Vagina (tissue), 2 donors: ENCODE measurements at places on chromosomes 3 and 15. TPM values are rescaled to one million over a fixed set of nuclear protein-coding genes. Genes with fewer than 3 reads are reported as not detected.

Gene PP2D1
- not detected for total RNA-seq

Gene AP3B2
- 3.7 TPM for total RNA-seq

Gene KCNMB3
- 1.2 TPM for total RNA-seq

Gene REC114
- total RNA-seq, result not detected

DNA sequence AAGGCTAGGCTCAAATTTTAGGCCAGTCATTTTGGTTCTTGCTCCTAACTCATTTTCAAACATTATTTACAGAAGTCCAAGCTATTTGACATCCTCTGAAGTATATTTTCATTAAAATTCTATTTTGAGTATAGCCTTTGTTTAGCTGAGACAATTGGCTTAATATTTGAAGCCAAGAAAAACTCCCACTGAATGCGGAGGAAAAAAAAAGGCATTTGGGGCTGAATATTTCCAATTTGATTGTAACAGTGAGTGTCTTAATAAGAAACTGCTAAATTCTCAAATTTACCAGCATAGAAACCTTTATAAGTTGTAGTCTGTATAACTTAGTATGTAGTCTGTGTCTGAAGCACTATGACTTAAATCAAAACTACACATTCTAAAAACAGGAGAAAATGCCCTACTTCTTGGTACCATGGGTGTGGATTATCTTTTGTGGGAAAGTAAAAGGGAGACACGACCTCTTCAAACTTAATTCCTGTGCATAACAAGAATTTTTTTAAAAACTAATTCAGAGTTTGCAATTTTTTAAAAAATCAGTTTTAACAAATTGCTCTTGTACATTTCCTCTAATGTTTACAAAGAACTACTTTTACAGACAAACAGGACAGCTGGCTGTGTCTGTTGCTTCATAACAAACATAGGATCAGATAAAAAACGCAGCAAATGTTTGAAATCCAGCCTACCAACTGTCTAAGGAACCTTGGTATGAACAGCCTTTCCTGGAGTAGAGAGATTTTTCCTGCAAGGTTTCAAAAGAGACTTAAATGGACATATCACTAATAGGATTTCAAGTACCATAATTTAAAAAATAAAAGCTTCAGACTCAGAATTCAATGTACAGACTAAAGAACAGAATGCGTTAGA, 52.7 kb upstream of the LMOD3 start:
- H3K27me3 ChIP-seq, result no peaks in the 10 kb centered on the region
- peaks cover 22% of the 10 kb centered on the region for H3K36me3 ChIP-seq
- H3K4me3 ChIP-seq, result no peak overlapping the region
- peaks cover 4% of the 10 kb centered on the region for H3K4me1 ChIP-seq

DNA sequence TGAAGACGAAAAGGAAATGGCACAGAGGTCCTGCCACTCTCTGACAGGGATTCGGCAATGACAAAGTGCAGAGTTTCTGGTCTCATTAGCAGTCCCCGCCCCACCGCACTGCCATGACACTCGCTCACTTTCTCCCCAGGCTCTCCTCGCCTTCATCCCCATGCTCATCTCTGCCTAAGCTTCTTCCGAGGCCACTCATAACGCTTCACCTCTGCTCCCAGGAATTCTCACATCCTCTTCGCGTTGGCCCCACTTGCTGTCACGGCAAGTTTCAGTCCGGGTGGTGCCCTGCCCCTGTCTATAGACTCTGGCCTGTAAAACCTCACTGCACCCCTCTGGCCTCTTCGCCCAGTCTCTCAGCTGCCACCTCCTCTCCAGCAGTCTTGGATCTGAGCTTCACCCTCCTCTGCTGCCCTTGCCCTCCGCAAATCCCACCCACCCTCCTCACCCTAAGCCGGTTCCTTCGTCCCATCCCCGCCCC, 654 bp downstream of the RUBCN start:
- peak overlapping the region; percentile 86 for H3K27ac ChIP-seq
- peak overlapping the region; percentile 97 for H3K4me3 ChIP-seq
- no peaks in the 10 kb centered on the region for H3K36me3 ChIP-seq
- H3K4me1 ChIP-seq, result peaks cover 22% of the 10 kb centered on the region
- DNase-seq, result no peak
- H3K27me3 ChIP-seq, result no peaks in the 10 kb centered on the region

GRCh38 chr3:52521881-52522650, 11.6 kb downstream of the NT5DC2 start:
- peaks cover 38% of the 10 kb centered on the region for H3K4me1 ChIP-seq
- H3K4me3 ChIP-seq, result no peak overlapping the region
- H3K36me3 ChIP-seq, result no peaks in the 10 kb centered on the region
- no peak overlapping the region for H3K27ac ChIP-seq
- H3K27me3 ChIP-seq, result no peaks in the 10 kb centered on the region

DNA sequence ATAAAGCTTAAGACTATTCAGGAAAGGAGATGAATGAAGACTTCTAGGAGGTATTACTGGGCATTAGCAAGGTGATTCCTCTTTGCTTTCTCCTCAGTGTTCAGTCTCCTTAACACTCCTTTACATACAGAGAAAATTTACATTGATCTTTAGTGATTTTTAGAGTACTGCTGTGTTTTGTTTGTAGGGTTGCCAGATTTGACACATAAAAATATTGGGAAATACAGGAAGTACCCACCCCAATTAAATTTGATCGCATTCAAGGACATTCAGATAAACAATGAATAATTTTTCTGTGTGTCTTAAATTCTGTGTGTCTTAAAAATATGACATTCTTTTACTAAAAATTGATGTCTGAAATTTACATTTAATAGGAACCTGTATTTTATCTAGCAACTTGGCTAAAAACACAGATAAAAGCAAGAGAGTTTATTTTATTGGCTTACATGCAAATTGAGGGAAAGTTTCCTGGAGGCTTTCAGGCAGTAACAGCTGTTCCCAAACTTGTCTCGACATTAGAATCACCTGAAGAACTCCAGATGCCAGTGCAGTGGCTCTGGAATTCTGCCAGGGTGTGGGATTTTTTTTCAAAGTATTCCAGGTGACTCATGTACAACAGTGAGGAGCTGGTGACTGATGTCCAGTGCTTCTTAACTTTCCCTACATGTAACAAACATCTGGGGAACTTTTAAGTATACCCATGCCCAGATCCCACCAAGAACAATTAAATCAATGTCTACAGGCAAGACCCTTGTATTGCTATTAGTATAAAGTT, 23.4 kb upstream of the PLOD2 start:
- no peak overlapping the region for H3K27ac ChIP-seq
- H3K36me3 ChIP-seq, result no peaks in the 10 kb centered on the region
- no peak for DNase-seq
- H3K4me3 ChIP-seq, result no peak overlapping the region

DNA sequence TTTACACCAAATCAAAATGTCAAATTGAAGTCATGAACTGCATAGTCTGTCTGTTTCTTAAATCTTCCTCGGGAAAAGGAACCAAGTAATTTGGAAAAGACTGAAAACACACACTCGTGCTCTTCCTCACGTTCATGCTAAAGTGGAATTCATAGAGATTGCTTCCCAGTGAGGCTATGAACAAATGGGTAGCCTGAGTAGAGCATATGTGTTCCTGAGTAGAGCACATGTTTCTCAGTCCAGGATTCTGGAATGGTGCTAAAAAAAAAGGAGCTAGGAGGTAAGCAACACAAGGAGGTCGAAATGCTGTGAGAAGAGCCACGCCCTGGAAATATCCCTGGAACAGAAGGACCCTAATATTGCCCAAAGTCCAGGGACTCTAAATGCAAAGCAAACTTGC, 494.2 kb upstream of the THBS1 start:
- H3K27ac ChIP-seq, result no peak overlapping the region
- H3K36me3 ChIP-seq, result no peaks in the 10 kb centered on the region
- no peaks in the 10 kb centered on the region for H3K27me3 ChIP-seq
- H3K4me3 ChIP-seq, result no peak overlapping the region

DNA sequence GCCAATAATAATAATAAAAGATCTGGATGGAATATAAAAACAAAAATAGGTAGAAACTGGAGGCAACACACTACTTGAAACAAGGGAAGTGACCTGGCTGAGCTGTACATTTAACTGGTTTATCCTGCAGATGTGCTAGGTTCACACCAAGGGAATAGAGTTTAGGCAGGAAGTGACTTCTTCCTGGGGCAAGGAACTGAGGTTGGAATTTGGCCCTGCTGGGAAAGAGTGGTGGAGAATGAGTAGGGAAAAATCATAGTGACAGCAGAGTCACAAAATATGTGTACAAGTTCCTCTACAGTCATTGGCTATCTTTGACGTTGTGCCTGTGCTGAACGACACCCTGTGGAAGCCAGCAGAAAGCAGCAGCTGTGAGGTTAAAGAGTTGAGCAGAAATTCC, 44.1 kb downstream of the ARHGAP11B start:
- H3K4me3 ChIP-seq, result no peak overlapping the region
- H3K27ac ChIP-seq, result no peak overlapping the region
- DNase-seq, result no peak
- no peaks in the 10 kb centered on the region for H3K27me3 ChIP-seq
- no peaks in the 10 kb centered on the region for H3K4me1 ChIP-seq

DNA sequence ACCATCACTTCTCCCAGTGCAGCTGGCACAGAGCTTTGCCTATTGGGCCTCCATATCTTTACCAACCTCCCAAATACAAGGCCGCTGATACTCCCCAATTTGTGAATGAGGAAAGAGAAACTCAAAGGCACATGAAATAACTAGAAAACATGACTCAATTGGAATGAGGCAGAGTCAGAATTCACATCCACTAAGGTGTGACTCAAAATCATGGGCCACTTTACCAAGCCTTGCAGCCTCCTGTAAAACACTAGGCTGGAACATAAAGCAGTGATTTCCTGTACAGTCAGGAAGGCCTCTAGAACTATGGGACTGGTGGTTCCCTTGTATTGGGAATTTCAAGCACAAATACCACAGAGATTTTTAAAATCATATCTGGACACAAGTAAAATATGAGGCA, 128.6 kb downstream of the DCLK3 start:
- no peak overlapping the region for H3K27ac ChIP-seq
- H3K4me3 ChIP-seq, result no peak overlapping the region
- H3K4me1 ChIP-seq, result no peaks in the 10 kb centered on the region
- no peaks in the 10 kb centered on the region for H3K27me3 ChIP-seq
- H3K36me3 ChIP-seq, result no peaks in the 10 kb centered on the region

DNA sequence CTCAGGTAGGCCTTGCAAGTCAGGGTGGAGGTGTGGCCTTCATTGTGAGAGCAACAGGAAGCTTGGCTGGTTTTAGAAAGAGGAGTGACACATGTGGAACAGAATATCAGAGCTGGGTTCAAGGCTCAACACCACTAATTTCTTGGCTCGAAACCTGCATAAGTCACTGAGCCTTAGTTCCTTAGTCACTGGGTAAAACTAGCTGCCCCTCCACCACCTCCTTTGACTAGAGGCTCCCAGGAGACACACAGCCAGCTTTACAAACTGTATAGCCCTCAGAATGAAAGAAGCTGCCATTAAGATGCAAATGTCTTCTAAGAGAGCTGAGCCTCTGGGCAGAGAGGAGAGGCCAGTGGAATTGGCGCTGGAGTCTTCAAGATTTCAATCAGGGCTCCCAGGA, 67.7 kb downstream of the CERS3 start:
- no peaks in the 10 kb centered on the region for H3K27me3 ChIP-seq
- no peak overlapping the region for H3K4me3 ChIP-seq
- H3K36me3 ChIP-seq, result no peaks in the 10 kb centered on the region
- H3K4me1 ChIP-seq, result no peaks in the 10 kb centered on the region

DNA sequence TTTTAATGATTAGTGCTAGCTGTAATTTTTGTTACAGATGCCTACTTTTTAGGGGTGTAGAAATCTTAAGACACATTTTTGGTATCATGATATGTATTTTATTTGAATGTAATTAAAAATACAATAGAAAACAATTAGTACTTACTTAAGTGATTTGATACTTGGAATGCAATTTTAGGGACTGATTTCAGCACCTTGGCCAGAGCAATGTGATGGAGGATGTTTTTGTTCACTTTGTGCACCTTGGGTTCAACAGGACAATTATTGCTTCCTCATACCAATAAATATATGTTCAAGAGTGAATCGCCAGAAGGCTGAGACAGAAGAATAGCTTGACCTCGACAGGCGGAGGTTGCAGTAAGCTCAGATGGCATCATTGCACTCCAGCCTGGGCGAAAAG, 22.3 kb downstream of the GMNC start:
- H3K27me3 ChIP-seq, result no peaks in the 10 kb centered on the region
- no peaks in the 10 kb centered on the region for H3K36me3 ChIP-seq
- no peak overlapping the region for H3K27ac ChIP-seq
- H3K4me1 ChIP-seq, result no peaks in the 10 kb centered on the region
- no peak overlapping the region for H3K4me3 ChIP-seq

DNA sequence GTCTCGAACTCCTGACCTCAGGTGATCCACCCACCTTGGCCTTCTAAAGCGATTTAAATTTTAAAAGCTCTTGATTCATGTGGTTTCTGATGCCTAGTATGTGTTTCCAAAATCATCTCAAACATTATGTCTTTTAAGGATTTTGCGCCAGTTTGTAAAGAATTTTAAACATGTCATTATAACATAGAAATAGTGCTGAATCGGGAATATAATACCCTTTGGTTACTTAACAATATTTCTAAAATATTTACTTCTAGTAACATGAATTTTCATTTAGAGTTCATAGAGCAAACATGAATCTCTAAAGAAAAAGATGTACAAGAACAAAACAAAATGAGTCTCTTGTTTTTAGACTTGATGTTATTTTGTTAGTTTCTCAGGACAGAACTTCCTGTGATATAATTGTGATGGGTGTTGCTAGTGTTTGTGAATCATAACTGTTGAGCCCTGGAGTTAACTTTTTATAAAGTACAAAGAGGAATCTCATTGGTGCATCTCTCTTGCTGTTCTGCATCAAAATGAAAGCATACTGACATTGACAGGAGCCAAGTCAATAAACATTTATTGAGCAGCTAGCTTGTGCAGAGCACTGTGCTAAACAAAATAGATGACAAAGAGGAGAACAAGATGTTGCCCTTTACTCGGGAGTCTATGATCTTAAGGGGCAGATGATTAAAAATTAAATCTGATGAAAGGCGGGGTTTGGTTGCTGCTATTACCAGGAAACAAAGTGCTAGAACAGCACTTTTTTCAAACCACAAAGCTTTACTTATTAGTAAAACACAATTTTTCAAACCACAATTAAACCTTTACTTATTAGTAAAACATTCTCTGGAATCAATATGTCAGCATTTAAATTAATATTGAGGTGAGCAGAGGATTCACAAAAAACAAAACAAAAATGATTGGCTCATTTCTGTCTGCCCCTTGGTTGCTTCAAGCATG, 73.4 kb downstream of the MME start:
- no peak overlapping the region for H3K27ac ChIP-seq
- no peak for DNase-seq
- H3K36me3 ChIP-seq, result no peaks in the 10 kb centered on the region
- no peaks in the 10 kb centered on the region for H3K4me1 ChIP-seq
- no peaks in the 10 kb centered on the region for H3K27me3 ChIP-seq
- no peak overlapping the region for H3K4me3 ChIP-seq

GRCh38 chr15:54506977-54507524, 528.8 kb downstream of the UNC13C start:
- no peaks in the 10 kb centered on the region for H3K4me1 ChIP-seq
- no peaks in the 10 kb centered on the region for H3K27me3 ChIP-seq
- no peaks in the 10 kb centered on the region for H3K36me3 ChIP-seq
- no peak for DNase-seq
- H3K27ac ChIP-seq, result no peak overlapping the region
- no peak overlapping the region for H3K4me3 ChIP-seq

GRCh38 chr15:62021991-62022600, 38.2 kb downstream of the VPS13C start:
- H3K4me3 ChIP-seq, result no peak overlapping the region
- no peak overlapping the region for H3K27ac ChIP-seq
- H3K4me1 ChIP-seq, result no peaks in the 10 kb centered on the region

GRCh38 chr15:71413419-71413818, 298.1 kb downstream of the THSD4 start:
- no peaks in the 10 kb centered on the region for H3K36me3 ChIP-seq
- peaks cover 14% of the 10 kb centered on the region for H3K4me1 ChIP-seq
- peak overlapping the region; percentile 58 for H3K27ac ChIP-seq
- no peak for DNase-seq
- H3K27me3 ChIP-seq, result no peaks in the 10 kb centered on the region
- no peak overlapping the region for H3K4me3 ChIP-seq
